ENCODE measurements at places on chromosomes 3 and 15.

GRCh38 chr3:193129607-193130006, 111.4 kb upstream of the PLAAT1 start:
- DNase-seq, result no peak

- no peak for DNase-seq
These were observed 311.6 kb upstream of the TPRG1 start for GRCh38 chr3:188860147-188860546.

DNA sequence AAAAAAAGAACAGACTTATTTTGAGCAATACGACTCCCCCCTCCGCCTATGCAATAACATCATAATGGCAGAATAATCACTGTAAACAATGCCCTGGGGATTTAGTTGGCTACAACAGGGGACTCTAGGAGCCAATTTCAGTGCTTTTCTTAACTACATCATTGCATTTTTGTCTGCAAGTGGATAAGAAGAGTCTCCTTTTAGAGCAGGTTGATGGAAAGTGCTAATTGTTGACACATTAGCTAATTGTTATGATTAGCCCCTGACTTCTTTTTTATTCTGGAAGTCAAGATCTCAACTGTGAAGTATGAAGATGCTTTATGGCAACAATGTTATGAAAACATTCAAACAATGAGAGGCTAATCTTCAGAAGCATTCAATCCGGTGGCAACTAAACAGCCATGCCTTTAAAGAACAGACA, 121.2 kb downstream of the MECOM start:
- no peak for DNase-seq

- DNase-seq, result peak; percentile 38
These were observed 29.6 kb downstream of the MGLL start for GRCh38 chr3:127792541-127793292.

GRCh38 chr15:31332020-31332680, 5.5 kb downstream of the KLF13 start:
- no peak for DNase-seq

DNA sequence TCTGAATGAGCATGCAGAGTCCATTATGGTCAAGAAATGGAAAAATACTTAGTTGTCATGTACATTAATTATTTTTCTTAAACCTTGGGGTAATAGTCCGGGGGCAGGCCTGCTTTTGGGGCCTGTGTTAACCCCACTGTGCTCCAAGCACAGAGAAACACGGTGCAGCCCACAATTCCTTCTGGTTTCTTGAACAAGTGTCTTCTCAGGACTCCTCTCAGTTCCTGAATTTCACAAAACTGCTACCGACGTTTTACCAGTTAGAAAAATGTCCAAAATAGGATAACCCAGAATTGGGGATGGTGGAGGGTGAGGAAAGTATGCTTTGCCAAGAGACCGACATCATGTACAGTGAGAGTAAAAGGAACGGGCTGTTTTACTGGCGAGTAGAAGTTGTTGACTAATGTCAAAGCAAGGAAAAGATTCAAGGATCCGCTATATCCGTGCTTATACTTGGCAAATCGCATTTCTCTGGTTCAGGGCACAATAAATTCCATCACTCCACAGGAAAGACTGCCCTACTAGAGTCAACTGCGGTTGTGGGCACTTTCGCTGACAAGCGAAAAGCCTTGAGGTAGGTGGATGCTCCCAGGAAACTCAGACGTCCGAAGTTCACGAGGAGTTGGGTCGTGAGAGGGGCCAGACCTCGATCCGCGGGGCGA, 495 bp upstream of the NXPE3 start:
- no peak for DNase-seq

- no peak for DNase-seq
These were observed 88.7 kb downstream of the TFG start for GRCh38 chr3:100798012-100798411.

- no peak for DNase-seq
These were observed 83.4 kb upstream of the FGF7 start for GRCh38 chr15:49339656-49340055.

- DNase-seq, result no peak
These were observed 177.4 kb upstream of the CRBN start for GRCh38 chr3:3356846-3357245.

DNA sequence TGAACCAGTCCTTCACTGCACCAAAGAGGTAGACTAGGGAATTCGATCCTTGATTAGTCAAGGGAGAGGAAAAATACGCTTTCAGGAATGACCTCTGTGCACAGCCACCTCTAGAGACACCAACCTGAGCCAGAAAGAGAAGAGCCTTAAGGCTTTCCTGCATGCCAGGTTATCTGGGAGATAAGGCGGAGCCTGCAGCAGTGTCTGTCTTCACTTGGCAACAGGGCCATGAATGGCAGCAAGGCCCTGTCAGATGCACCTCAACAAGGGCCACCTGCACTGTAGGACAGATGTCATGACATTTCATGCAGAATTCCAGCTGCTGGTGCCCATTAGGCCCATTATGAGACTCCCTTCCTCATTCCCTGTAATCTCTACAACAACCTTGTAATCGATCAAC, 88.1 kb downstream of the MEX3B start:
- DNase-seq, result no peak

- no peak for DNase-seq
These were observed 13.7 kb downstream of the FAM240A start for GRCh38 chr3:46626039-46626438.

GRCh38 chr15:94582368-94582767, 351.0 kb downstream of the MCTP2 start:
- DNase-seq, result no peak

- no peak for DNase-seq
These were observed 232.8 kb upstream of the MRPL3 start for GRCh38 chr3:131735544-131735943.

- no peak for DNase-seq
These were observed 91.0 kb downstream of the NPAP1 start for GRCh38 chr15:24766511-24767133.

- no peak for DNase-seq
These were observed 201.1 kb downstream of the AKAP13 start for GRCh38 chr15:85581495-85581894.

DNA sequence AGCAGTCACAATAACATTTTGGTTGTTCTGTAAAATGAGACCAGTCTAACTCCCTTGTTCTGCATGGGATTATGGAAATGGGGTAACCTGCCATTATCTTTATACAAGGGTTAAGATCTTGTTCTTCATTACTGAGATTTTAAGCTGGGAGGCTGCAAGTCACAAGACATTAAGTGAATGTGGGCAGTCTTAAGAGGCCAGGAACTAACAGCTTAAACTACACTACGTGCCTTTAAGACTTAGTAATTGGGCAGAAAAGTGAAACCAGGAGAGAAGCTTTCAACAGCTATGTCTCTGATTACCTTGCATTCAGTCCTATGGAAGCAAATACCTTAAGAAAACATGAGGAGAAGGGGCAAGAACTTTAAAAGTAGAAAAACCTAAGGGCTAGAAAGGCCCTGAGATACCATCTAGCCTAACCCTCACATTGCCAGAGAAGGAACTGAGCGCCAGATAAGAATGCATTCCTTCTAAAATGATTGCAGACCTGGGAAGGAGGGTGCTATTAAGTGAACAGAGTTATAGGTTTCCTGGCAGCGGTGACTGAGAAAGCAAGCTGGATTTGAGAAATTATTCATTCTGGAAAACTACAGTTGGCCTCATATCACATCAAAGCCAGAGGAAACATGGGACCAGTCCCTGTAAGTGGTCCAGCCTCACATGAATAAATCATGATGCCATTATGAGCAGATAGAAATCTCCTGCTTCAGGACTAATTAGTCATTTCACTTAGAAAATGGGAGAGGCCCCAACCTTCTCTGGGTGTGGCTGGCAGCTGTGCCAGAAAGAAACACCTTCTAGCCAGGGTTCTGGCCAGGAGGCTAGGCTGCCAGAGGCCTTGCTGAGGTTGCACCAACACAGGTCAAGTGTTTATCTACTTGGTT, 32.9 kb downstream of the DAPK2 start:
- DNase-seq, result no peak

- DNase-seq, result no peak
These were observed 43.3 kb downstream of the ADPGK start for GRCh38 chr15:72740219-72740618.

DNA sequence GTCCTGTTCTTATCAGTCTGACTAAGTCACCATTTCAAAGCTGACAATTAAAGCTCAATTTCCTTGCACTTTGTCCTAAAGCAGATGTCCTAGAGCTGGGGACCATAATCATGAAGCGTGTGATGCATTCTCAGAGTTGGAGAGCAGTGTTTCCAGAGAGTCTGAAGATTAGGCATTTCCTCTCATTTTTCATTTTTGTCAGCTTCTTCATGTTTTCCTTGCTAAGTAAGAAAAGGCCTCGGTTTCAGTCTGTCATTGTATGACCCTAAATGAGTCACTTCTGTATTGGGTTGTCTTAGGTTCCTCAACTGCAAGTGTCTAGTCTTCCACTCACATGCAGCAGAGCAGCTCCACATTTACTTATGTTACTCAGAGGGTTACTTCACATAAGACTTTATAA, 257.2 kb upstream of the TPRG1 start:
- no peak for DNase-seq

- DNase-seq, result no peak
These were observed 5.7 kb downstream of the PDIA5 start for GRCh38 chr3:123072564-123072963.

DNA sequence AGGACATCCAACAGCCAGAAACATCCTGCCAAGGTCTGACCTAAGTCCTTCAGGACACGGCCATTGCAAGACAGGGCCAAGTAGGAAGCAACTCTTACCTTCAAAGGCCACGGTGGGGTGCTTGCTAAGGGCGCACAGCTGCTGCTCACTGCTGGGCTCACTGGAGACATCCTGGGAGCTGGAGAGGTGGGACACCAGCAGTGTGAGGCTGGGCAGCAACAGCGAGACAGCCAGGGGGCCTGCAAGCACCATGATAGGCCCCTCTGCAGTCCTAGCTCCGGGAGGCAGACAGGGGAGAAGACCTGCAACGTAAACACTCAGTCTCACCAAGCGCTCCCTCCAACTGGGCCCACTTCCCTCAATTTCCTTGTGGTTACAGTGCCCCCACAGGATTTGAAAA, 79.2 kb downstream of the SEMA5B start:
- no peak for DNase-seq

DNA sequence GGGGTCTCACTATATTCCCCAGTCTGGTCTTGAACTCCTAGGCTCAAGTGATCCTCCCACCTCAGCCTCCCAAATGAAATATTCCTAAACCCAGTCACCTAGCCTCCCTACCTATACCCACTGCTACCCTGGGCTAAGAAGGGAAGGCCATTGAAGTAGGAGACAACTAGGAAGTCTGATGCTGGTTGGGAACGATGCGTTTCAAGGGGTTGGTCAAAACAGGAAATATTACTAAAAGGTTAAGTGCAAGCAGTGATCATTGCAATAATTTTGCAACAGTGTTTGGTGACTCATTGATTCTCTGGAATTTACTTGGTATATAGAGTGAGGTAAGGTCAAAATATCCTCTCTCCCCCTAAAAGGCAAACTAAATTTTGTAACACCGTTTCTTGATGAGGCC, 4.6 kb upstream of the UQCRC1 start:
- DNase-seq, result no peak

GRCh38 chr3:43707266-43707665, 16.5 kb downstream of the ABHD5 start:
- no peak for DNase-seq

DNA sequence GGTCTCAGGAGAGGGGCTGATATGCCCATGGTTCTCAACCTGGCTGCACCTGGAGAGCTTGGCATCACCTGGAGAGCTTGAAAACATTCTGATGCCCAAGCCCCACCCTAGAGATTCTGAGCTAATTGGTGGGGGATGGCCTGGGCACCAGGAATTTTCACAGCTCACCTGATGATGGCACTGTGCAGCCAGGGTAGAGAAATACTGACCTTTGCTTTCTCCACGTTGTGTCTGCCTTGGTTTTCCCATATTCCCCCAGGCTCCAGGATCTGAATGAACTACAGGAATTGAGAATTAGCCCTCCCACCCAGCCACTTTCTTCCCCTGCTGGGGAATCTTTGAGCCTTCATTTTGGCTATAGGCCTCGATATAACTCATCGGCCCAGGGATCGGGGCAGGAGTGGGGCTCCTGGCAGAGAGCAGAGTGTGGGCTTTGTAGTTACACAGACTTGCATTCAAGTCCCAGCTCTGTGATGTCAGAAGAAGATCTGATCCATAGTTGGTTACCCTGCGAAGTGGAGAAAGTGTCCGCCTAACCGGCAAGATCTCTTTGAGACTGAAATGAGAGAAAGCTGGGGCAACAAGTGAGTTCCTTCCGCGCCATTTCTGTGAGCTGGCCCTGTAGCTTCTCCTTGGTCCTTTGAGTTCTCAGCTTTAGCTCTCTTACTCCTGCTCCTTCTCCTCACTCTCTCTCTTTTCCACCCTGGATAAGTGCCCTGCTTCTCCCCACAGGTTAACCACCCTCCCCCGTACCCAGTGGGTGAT, 33.1 kb upstream of the UBE2Q2 start:
- no peak for DNase-seq

DNA sequence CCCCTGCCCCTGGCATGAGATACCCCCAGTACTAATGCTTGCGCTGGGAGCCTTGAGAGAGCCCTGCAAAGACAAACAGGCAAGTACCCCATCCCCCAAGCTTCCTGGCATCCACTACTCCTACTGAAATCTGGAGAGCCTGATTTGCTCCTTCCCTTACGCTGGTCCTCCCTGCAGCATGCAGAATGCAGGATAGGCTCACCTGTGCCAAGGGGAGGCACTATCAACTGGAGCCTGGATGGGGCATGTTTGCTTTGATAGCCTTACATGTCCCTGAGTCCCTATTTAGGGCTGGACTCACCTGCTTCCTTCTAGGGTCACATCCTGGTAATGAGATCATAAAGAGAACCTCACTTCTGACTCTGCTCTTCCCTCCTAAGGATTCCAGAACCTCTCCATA, 42.9 kb downstream of the RAB11A start:
- no peak for DNase-seq

- DNase-seq, result peak; percentile 58
These were observed 122.4 kb downstream of the RAP2B start for GRCh38 chr3:153284282-153284938.

Data from omental fat pad (tissue), 4 donors.